Activated T-cell treated with anti-CD3 and anti-CD28 coated beads, Interleukin-2, amount 50 U/mL, for 4 hours (primary cell): ENCODE measurements at places on chromosomes 11 and 22.

DNA sequence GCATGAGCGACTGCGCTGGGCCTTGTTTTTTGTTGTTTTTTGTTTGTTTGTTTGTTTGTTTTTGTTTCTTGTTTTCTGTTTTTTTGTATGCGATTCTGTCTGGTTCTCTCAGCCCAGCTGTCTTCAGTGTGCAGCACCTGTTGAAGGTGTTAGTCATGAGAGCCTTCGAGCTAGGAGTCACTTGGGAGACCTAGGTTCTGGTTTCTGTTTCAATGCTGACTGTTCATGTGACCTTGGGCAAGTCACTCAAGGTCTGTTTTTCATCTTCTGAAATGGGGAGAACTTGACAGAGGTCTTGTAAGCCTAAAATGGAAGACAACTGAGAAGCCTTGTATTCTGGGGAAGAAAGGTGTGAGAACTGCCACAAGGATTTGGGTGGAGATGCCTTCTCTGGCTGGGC is 1.8 kb downstream of the DCPS start:
- no peak for DNase-seq

- no peak for DNase-seq
Measured at GRCh38 chr11:62882788-62883501, 2.2 kb downstream of the SLC3A2 start.

- DNase-seq = no peak
Measured at GRCh38 chr11:118290923-118291322, 13.6 kb upstream of the CD3E start.

GRCh38 chr11:27124514-27125264 is 84.1 kb downstream of the BBOX1 start:
- no peak for DNase-seq
